ENCODE measurements at places on chromosomes 12 and 14. TPM values are rescaled to one million over a fixed set of nuclear protein-coding genes. Genes with fewer than 3 reads are reported as not detected.
A peak's percentile ranks its signal among the peaks of the same experiment; 100 is the strongest.

DNA sequence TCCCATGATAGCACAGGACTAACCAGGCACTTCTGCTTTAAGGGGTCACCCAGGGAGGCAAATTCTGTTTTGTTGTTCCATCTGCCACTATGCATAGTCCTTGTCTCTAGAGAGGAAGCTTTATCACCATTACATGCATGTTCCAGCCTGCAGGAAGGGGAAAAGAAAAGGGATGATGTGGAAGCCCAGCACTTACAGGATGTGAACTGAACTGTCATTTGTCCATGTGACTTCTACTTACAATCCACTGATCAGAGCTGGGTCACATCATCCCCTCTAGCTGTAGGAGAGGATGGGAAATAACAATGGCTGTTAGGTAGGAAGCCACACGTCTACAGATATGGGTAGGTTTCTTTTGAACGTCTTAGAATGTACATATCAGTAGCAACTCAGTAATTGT lies 203.1 kb downstream of the PTPRO start:
- no peak for DNase-seq

The TSPAN19 gene
- 1.0 TPM for polyA plus RNA-seq

The TOMM20L gene
- polyA plus RNA-seq: 1.4 TPM

GRCh38 chr12:6229224-6230218 lies 29.3 kb downstream of the CD9 start:
- DNase-seq: no peak

The KRT86 gene
- not detected for polyA plus RNA-seq

- no peak for DNase-seq
These were observed 36.7 kb upstream of the PZP start for GRCh38 chr12:9244894-9245293.

DNA sequence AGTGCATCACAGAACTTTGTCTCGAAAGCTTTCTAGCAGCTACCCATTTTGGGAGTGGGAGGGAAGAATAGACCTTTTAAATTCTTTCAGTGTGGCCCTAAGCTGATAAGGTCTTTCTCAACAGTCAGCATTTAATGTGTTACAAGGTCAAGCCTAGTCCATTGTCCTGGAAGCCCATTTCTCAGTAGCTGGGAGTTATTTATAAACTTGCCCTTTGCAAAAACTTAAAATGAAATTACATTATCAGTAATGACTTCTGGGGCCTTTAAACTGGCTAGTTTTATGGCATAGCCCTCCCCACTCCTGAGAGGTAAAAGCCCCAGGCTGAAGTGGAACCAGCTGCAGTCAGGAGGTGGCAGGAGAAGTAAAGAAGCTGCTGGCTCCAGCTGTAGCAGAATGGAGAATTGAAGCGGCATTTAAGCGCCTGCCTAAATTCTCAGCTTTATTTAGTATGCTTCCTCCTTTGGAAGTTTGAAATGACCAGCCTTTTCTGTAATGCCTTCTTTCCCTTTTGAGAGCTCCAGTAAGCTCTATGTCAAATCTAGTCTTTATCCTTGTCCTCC lies 12.4 kb downstream of the COPZ1 start:
- DNase-seq: no peak

The CPM gene
- 29.3 TPM for polyA plus RNA-seq

DNA sequence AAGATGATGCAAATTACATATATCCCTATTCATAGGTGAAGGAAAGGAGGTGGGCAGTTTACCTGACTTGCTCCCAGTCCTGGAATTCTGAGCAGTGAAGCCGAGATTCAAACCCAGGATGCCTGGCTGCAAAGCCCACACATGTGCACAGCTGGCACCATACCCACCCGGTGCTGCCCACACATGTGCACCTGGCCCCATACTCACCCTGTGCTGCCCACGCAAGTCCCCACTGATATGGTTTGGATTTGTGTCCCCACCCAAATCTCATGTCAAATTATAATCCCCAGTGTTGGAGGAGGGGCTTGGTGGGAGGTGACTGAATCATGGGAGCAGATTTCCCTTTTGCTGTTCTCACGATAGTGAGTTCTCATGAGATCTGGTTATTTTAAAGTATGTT lies 179.2 kb upstream of the C14orf180 start:
- no peak for DNase-seq

DNA sequence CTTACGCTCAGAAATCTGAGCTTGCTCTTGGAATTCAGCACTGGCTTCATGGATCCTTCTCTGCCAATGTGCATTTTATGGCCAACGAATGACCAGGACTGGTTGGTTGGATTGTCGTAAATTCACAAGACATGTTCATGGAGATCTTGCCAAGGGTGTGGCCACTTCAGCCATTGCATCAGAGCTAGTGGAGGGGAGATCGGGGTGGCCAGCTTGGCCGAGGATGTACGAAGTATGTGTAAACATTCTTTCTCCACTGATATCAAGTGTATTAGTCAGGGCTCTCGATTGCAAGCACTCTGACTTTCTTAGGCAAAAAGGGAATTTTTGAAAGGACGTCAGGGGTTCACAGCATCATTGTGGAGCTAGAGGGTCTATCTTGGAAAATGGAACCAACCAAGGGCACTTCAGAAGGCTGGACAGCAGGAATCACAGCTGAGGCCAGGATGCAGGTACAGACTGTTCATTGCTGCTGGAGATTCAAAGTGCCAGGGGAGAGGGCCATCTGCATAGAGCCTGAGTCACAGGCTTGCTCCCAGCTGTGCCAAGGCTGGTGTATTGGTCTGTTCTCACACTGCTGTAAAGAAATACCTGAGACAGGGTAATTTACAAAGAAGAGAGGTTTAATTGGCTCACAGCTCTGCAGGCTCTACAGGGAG lies 32.9 kb upstream of the ADGRD1 start:
- DNase-seq: no peak

The PPP1R36 gene
- 1.0 TPM for polyA plus RNA-seq

DNA sequence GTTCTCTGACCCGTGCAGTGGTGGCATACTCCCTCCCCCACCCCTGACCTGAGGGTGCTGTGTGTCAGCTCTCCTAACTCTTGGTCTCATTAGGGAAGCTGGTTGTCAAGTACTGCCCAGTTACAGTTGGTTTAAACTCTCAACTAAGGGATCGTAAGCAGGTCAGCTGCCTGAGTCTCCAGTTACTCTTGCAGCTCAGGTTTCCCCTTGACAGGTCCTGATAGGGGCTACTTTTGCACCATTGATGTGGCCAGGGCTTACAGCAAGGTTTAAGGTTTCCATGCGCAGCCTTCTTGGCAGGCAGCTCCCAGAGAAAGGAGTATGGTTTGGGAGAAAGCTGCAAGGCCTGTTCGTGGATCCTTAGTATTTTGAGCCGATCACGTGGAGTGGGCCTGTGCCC lies 74.5 kb downstream of the ETV6 start:
- DNase-seq: no peak

The GPD1 gene
- 49.8 TPM for polyA plus RNA-seq

DNA sequence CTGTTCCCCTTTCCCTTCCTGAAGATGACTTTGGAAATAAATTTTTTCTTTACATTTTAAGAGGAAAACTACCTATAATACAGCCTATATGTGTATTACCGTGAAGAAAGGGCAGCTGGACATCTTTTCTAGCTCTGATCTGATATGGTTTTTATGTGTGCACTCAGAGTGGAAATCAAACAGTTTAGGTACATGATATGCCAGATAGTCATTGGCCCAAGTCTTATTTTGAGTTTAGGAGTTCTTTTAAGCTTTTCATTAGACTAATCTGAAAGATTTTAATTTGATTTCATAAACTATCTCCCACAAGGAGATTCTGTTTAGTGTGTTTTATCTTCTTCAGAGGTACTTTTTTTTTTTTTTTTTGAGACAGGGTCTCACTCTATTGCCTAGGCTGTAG lies 48.8 kb downstream of the KIAA0586 start:
- DNase-seq: no peak

The TAS2R46 gene
- not detected for polyA plus RNA-seq

DNA sequence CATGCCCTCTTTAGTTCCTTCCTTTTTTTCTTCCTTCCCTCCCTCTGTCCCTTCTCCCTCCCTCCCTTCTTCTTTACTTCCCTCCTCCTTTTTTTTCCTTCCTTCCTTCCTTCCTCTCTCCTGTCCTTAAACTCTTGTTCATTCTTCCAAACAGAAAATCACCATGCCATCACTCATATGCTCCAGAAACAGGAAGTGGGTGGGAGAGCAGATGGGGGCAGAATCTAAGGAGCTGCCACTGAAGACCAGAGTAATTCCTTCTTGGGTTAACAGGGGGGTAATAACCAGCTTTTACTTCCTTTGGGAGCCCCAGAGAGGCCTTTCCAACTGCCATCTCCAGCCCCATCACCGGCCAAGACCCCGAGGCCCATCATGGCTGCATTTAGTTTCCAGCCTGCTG lies 51.2 kb downstream of the SVOP start:
- no peak for DNase-seq

DNA sequence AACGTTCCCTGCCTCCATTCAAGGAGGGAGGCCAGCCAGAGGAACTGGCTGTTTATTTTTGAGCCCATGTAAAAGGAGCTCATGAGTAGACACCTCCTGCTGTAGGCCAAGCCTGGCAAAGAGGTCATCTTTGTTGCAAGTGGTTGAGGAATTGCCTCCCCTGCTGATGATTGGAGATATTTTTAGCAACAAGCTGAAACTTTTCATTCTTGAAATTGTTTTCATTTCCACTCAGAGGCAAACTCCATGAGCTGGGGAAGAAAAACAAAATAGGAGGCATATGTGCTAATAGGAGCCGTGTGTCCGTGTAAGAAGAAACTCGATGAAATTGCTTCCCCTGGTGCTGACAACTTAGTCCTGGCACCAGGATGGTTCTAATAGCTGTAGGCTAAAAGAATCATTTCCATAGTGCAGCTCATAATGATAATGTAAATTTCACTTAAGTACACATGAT lies 440.1 kb upstream of the FAR2 start:
- no peak for DNase-seq

GRCh38 chr12:12720672-12721161 lies 3.5 kb downstream of the CDKN1B start:
- no peak for DNase-seq

DNA sequence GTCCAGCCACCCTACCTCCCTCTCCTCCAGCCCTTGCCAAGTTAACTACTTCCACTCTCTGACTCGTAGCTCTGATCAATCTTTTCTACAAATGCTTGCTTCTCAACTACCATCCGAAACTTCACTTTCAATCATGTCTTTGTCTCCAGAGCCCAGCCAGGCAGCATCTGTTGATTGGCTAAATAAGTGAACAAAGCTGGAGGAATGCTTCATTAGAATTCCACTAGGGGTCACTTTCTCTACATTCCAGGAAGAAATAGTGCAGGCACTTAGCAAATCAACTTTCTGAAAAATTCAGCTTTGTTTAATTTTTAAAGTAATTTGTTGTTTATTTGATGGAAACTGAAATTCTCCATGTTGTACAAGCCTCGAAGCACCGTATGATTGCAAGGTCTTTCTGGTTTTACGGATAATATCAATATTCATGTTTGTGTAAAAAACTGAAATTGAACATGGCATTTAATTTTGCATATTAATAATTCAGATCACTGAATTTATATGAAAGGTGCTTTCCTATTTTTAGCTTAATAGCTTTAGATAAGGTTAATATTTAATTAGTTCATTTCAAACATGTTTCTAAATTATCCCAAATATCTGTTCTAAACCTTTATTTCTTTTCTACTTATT lies 32.4 kb upstream of the HELB start:
- DNase-seq: peak; percentile 15

The TBX5 gene
- not detected for polyA plus RNA-seq
